Activated CD4-positive, alpha-beta memory T cell treated with anti-CD3 and anti-CD28 coated beads, Interleukin-2, amount 10 ng/mL, durations not matched to agents 7 days and 5 days (primary cell): ENCODE measurements at places on chromosomes 5 and 9. TPM values are rescaled to one million over a fixed set of nuclear protein-coding genes. Genes with fewer than 3 reads are reported as not detected.

GRCh38 chr5:73031839-73032238 lies 76.0 kb downstream of the FCHO2 start:
- no peak for DNase-seq

GRCh38 chr5:95759634-95760033 lies 28.5 kb downstream of the RHOBTB3 start:
- no peak for DNase-seq

Gene EGR1
- 21.0 TPM for total RNA-seq

DNA sequence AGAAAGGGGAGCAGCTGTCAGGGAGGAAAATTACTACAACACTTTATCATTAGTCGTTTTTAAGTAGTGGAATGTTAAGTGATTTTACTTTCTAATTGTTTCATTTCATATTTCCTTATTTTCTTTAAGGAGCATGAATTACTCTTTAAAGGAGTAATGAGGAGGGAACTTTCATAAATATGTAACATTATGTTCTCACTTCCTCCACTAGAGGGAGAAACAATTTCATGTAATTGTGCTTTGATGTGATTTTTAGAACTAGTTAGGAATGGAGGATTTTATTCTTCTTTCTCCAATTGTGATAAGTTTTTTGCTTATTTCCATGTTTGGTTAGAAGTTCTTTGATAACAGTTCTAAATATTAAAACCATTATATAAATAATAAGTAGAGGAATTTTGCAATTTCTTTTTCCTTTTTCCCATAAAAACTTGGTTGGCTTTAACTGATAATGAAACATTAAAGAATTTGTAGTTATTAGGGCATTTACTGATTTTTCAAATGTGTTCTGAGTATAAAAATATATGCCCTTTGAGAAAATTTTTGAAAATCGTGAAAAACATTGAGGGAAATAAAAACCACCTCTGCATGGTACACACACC lies 25.6 kb downstream of the CEP78 start:
- DNase-seq, result no peak

Gene OR13D1
- total RNA-seq, result not detected

DNA sequence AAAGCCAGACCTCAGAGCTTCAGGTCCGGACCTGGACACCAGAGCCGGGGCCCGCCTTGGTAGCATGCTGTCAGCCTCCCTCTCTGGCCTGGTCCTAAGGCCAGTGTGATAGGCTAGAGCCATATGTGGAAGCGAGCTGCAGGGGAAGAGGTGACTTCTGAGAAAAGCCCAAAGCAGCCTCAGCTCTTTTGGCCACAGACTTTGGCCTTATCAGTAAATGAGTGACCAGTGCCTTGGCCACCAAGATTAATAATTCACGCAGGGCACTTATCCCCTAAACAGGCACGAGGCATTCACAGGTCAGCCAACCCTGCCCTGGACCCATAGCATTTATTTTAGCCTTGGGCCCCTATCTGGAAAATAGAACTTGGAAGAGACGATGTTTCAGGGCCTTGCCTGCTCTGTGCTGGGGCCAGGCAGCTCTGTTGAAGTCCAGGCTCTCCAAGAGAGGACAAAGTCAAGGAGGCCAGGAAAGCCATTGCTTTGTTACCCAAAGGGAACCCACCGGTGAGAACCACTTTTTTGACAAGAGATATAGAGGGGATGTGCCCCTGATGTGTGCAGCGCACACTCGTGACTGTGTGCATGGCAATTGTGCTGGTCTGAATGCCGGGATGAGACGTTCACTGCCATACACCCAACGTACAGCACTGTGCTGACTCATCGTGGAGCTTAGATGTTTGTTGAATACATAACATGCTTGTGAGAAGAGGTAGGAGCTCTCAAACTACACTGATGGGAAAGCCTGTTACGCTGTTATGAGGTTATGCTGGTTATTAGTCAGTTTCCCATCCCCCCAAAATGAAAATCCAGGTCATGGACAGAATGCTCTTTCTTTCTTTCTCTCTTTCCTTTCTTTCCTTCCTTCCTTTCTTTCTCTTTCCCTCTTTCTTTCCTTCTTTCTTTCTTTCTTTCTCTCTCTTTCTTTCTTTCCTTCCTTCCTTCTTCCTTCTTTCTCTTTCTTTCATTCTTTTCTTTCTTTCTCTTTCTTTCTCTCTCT lies 5.0 kb upstream of the SLC34A1 start:
- DNase-seq, result no peak

DNA sequence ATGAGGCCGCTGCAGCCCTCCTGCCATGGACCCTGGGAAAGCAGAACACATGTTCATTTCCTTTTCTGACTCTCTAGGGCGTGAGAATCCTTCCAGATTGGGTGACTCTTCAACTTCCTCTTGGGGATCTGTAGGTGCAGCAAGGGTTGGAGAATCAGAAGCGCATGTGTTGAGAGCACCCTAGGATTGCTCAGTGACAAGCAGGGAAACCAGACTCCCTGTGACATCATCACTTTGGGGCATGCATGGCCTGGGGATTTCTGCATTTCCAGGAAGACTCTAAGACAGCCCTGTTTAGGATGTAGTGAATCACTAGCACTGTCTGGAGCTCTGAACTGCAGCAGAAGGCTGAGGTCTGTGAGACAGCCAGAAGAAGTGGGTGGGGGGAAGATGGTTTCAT lies 15.1 kb upstream of the LCP2 start:
- peak; percentile 56 for DNase-seq

DNA sequence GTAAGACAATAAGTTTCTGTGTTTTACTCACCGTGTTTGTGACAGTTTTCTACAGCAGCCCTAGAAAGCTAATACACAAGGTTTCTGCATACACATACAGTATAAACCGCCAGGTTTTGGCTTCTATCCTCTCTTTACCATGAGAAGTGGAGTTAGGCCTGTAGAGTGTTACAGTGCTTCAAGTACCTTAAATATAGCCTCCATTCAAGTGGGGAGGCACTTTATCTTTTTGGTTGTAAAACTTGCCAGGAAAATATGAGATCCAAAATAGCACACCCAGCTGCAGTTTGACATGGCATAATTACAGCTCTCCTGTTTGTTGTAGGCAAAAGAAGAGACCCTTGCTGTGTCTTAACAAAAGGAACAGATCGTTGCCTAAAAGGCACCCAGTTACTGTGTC lies 90.3 kb upstream of the PTPN3 start:
- DNase-seq, result no peak

DNA sequence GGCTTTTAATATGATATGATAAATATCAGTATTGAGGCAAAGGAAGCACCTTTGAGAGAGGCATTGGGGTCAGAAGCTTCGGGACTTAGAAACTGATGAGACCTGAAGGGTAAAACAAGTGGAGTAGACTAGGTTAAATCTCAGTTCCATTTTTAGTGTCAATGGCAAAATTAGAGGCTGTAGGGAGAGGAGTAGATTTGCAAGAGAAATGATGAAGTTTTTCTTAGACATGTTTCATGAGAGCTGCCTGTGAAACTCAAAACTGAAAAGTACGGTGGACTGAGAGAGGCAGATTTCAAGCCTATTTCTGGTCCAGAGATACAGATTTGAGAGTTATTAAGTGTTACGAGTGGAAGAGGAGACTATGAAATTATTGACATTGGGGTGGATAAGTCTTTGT lies 278.5 kb downstream of the TAF11L14 start:
- no peak for DNase-seq

DNA sequence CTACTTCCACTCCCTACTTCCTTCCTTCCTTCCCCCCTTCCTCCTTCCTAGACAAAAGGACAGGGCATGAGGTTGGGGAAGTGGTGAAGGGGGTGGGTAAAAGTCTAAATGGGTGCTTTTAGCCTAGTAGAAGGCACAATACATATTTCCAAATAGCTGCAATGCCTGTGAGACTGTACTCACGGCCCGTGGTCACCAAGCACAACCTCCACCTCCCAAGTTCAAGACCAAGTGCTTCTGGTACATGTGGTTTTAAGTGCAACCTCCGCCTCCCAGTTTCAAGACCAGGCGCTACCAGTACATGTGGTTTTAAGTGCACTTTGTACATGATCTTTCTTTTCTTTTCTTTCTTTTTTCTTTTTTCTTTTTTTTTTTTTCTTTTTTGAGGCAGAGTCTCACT lies 14.5 kb upstream of the NTNG2 start:
- peak; percentile 33 for DNase-seq

Gene CBY3
- total RNA-seq, result not detected

DNA sequence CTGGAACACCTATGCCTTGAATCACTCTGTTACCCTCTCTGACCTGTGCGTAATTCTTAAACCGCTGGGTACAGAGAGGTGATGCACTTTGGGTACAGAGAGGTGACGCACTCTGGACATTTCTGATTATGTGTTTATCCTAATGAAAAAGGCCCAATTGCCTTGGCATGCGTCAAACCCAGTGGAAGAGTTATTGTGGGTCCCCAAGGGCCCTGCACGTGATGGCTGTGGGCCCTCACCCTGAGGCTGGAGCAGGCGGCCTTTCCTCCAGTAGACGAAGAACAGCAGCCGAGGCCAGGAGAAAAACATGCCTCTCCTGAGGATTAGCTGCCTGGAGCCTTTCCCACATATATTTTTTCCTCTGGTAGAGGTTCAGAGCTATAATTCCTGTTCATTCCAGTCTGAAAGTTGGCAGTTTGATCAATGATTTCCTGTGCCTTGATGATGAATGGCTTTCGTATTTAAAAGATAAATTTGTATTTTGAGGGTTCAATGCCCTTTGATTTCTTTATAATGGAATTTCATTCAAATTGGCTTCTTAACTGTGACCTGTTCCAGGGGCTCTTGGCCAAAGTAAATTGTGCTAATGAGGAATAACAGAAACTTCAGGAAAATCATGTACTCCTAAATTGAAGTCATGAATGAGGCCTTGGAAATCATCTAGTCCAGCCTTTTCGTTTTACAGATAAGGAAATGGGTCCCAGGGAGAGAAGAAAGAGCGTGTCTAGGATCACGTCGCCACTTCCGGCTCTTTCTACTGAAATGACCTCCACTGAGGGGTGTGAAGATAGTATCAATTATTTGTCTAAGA lies 22.8 kb downstream of the ACER2 start:
- no peak for DNase-seq

GRCh38 chr5:171783051-171783450 lies 2.6 kb upstream of the SMIM23 start:
- DNase-seq, result no peak

- DNase-seq, result no peak
Measured at GRCh38 chr5:38846379-38847011, 683 bp downstream of the OSMR start.

GRCh38 chr9:131873891-131874440 lies 134.1 kb upstream of the RAPGEF1 start:
- DNase-seq, result no peak

GRCh38 chr5:6059137-6059800 lies 319.1 kb downstream of the MED10 start:
- DNase-seq, result no peak

Gene ALDH1A1
- total RNA-seq, result not detected

Gene MCC
- 10.4 TPM for total RNA-seq

Gene STPG3
- not detected for total RNA-seq

- peak; percentile 71 for DNase-seq
Measured at GRCh38 chr5:66821688-66822429, 225.7 kb downstream of the MAST4 start.

GRCh38 chr5:18764161-18764560 lies 1129.9 kb downstream of the TAF11L14 start:
- DNase-seq, result no peak

Gene THG1L
- 11.4 TPM for total RNA-seq

Gene PDGFRB
- 9.0 TPM for total RNA-seq

GRCh38 chr9:72139226-72139625 lies 10.0 kb upstream of the GDA start:
- DNase-seq, result no peak
